Mucosa of descending colon (tissue), 3 donors: ENCODE measurements at places on chromosomes 5 and 9.

DNA sequence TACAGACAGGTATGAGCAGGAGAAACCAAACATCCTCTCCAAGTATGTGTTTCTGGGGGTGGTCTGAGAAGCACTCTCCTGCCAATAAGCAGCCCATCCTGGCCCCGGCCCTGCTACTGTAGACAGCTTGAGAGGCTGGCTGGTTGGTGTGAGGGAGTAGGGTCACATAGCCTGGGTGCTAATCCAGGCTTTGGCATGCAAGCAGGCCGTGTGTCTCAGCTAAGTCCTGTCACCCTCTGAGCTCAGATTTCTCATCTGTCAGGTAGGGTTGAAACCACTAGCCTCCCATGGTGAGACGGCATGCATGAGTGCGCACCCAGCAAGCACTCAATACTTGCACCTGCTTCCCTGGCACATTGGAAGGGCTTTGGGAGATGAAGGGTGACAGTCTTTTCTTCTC is 49.8 kb upstream of the PHYKPL start:
- no peak for DNase-seq

GRCh38 chr9:114590328-114590727 is 2.8 kb downstream of the ATP6V1G1 start:
- DNase-seq, result no peak

DNA sequence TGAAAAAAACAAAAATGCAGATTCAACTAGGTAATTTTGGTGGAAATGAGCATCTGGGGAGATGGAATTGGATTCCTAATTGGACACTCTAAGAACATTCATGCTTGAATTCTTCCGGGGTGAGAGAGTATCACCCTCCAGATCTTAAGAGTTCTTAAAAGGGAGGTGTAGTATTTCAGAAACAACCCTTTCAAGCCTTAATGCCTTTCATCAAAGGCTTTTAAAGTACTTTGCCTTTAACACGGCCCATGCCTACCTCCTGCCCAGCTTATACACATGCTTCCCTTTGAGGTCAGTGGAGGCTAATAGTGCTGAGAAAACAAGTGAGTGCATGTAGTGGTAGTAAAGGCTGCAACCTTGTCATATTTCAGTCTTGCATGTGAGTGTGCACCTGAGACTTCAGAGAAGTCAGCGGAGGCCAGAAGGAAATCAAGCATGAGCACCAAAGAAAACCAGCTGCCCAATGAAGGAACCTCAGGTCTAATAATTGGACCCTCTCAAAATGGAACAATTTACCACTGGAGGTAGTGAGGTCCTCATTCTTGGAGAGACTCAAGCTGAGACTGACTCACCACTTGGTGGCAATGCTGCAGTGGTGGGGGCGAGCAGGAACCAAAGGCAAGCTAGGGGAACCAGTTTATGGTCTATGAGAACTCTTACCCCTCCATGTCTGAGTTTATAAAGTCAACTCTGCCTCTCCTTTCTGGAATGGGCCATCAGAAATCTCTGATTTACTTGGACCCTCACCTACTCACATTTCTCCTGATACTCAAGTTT is 98.4 kb upstream of the GDNF start:
- DNase-seq, result no peak

GRCh38 chr5:35854248-35854647 is 2.4 kb upstream of the IL7R start:
- DNase-seq, result peak; percentile 22

DNA sequence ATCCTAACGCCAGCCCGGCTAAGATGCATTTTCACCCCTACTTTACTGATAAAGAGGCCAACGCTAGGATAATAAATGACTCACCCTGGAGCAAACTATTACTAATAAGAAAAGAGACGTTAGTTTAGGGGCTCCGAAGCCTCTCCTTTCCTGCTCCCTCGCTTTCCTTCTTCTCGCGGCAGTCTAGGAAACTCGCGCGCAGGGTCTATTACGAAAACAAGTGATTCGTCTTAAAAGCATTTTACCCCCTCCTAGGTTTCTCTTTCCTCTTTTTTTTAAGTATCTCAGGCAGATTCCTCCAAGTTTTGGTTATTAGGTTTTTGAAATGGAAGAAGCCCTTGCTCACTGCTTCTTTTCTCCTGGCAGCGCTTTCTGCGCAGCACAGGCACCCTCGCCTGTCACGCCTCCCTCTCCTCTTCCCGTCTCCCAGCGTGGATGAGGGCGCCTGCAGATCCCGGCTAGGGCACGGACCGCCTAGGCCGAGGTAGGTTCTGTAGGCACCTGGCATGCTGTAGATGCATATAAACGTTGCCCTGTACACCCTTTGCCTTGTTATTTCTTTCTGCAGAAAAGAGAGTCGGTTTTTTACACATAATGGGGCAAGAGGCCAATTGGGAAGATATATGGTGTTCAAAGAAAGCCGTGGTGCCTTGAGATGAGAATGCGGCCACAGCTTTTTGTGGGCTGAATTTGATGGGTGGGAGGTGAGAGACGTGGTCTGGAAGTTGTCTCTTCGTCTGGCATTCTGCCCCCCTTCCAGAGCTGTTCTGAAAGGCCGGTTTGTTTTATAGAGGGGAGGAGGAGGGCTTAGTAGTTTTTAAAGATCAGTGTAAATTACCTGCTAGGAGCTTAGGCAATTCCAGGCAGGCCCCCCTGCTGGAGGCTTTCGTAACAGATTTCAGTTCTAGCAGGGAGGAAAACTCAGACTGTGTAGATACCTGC is 983 bp downstream of the GCNT1 start:
- DNase-seq, result peak; percentile 69

GRCh38 chr5:120605325-120606079 is 141.4 kb downstream of the PRR16 start:
- DNase-seq, result no peak
